ENCODE measurements at places on chromosomes 16 and 17.
A peak's percentile ranks its signal among the peaks of the same experiment; 100 is the strongest.

DNA sequence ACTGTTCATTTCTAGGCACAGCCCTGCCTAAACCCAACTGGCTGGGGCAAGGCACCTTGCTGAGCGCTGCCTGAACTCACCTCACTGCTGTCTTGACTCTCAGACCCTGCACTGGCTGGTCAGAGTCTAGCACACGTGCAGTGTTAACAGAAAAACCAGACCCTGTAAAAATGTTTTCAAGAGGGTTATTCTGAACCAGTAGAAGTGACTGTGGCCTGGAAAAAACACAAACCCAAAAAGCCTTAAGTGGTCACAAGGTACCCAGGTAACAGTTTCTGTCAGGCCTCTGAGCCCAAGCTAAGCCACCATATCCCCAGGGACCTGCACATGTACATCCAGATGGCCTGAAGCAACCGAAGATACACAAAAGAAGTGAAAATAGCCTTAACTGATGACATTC is 6.1 kb upstream of the EIF4A3 start:
- no peak for DNase-seq

DNA sequence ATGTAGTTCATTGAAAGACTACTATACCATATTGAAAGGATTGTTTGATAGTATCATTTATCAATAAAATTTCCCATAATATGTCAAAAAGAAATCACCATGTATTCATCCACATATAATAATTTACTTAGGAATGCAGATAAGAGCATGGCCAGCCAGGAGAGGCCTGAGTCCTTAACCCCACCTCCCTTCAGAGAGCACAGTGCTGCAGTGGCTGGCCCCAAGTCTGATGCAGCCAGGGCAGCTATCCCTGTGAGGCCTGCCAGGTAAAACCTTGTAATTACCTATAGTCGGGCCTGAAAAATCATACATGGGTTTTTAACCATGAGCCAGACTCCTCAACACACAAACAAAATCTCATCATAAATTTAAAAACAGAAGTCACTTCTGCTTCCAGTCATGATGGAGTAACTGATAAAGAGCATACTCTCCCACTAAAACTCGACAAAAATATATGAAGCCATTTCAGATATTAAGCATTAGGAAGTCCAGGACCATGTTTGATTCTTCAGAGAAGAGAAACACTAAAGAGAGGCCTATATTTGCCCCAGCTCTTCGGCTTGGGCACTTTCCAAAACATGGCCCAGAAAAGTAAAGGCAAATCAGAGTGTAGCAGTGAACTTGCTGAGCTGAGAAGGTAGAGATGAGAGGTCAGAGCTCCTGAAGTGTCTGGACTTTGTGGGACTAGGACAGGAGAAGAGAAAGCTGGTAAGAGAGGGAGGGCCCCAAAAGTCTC is 40.9 kb upstream of the CCNF start:
- DNase-seq, result no peak

- no peak for DNase-seq
Observed at GRCh38 chr17:9123594-9124553, 102.6 kb downstream of the NTN1 start.

- no peak for DNase-seq
Observed at GRCh38 chr16:56353054-56353921, 72.1 kb downstream of the AMFR start.

DNA sequence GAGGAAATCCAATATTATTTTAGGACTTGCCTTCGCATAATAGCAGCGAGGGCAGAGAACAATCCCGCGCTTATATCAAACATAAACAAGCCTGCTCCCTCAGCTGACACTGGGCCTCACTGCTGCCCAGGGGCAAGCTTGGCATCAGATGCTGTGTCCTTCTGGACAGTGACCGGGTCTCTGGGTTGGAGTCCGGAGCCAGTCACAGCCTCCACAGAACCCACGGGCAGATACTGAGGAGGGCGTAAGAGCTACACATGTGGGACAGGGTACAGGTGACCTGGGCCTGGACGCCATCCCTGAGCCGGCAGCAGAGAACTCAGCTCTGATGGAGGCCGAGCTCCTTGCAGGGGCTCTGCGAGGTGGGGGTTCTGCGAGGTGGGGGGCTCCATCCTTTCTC is 14.7 kb upstream of the ZNF469 start:
- no peak for DNase-seq

GRCh38 chr17:78903101-78903779 is at the start of gene CEP295NL:
Gene CEP295NL, minus strand, starts transcription at chr17:78903201. Its CDS starts 1,373 bp downstream, at chr17:78901828.
- no peak for DNase-seq

DNA sequence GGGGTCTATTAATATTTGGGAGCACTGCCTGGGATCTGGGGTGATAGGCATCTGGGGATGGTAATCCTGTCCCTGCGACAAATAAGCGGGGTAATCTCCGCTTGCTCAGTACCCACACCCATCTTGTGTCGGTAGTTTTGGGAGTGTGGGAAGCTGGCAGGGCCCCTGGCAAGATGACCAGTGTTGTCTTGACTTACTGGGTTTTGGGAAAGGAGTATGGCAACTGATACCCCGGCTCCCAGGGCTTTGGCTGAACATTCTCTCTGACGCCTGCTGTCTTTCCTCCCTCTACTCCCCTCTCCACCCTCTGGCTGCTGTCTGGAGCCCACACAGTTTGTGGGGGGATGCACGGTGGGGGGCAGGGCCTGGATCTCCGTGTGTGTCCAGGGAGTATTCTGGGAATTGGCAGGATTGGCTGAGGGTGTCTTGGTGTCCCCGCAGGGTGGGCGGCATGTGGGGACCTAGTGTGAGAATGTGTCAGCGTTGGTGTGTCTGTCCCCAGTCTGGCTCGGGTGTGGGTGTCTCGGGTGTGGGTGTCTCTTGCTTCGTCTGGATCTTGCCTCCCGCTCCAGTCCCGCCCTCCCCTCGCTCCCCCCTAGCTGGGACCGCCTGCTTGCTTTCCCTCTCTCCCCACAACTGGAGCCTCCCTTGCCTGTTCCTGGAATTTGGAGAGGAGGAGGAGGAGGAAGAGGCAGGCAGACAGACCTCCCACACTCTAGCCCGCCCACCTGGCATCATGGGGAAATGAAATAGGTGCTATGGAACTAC is 12.0 kb downstream of the RARA start:
- DNase-seq, result peak; percentile 31

GRCh38 chr16:4780235-4780634 is 7.9 kb downstream of the SEPTIN12 start:
- no peak for DNase-seq

- no peak for DNase-seq
Observed at GRCh38 chr16:11046382-11046931, 102.1 kb downstream of the CLEC16A start.

- DNase-seq, result peak; percentile 92
Observed at GRCh38 chr17:63446753-63447470, 806 bp upstream of the CYB561 start.

GRCh38 chr17:16214190-16215001 is 938 bp downstream of the NCOR1 start:
- DNase-seq, result peak; percentile 40

DNA sequence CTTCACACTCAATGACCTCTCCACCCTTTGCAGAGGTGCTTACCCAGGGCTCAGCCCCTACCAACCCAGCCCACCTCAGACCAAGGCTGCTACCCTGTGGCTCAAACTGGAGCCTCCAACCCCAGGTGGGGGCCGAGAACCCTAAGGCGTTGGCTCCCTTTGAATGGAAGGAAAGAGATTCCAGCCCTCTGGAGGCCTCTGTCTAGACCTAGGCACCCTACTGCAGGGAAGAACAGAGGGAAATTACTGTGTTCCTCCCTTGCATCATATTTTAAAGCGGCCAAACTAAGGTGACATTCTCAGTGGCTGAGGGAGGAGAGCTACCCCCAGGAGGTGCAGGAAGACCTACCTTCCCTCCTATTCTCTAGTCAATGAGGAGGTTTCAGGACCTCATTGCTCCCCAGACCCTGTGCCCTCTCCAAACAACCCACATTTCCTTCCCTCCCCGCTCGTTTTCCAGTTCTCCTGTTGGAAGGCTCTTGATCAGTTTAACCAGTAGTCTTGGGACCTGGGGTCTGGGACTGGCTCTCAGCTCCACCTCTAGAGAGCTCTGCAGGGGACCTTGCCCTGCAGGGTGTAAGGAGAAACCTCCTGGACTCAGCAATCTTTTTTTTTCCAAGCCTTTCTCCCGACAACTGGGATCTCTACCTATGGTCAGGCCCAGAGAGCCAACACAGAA is 5.5 kb upstream of the HOXB8 start:
- DNase-seq, result no peak

GRCh38 chr16:6204945-6205344 is 1107.3 kb upstream of the EEF2KMT start:
- DNase-seq, result no peak

DNA sequence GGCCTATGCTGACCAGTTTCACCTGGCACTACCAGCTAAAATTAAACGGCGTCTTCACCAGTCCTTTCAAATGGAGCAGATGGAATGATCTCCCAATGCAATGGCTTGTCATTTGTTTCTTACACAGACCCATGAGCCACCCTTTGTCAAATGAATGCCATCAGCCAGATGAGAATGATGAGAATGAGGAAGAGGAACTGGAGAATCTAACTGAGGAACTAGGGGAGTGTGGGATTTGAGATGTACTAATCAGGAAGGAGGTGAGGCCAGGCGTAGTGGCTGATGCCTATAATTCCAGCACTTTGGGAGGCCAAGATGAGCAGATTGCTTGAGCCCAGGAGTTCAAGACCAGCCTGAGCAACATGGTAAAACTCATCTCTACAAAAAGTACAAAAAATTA is 116.4 kb downstream of the HS3ST3A1 start:
- DNase-seq, result peak; percentile 48

DNA sequence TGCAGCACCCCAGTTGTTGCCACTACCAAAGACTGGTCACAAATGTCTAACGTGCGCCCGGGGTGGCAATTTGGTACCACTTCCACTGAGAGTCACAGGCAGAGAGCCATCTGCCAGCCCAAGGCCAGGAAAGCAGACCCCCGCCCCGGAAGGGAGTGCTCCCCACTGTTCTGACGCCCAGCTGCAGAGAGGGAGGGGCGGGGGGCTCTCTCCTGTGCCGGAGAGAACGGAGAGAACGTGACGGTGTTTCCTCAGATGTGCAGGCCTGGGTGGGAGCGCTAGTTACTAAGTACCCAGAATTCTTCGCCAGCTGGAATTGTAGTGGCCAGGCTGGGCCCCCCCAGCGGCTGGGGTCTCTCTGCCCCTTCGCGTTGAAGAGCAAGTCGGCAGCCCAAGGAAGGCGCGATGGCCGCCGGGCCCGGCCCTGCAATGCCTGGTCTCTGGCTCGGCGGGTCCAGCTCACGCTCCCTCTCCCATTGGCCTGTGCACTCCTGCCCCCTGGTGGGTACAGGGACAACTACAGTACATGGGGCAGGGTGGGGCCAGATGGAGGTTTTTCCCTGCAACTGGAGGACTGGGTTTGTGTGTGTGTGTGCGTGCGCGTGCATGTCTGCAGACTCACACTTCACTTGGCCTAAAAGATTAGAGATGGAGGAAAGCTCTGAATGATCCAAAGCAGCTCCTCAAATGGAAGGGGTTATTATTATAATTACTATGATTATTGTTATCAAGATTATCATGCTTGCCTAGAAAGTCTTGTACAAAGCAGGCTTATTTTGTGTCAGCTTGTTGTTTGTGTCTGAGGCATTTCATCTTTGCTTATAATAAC is 107.1 kb downstream of the AMFR start:
- peak; percentile 76 for DNase-seq

DNA sequence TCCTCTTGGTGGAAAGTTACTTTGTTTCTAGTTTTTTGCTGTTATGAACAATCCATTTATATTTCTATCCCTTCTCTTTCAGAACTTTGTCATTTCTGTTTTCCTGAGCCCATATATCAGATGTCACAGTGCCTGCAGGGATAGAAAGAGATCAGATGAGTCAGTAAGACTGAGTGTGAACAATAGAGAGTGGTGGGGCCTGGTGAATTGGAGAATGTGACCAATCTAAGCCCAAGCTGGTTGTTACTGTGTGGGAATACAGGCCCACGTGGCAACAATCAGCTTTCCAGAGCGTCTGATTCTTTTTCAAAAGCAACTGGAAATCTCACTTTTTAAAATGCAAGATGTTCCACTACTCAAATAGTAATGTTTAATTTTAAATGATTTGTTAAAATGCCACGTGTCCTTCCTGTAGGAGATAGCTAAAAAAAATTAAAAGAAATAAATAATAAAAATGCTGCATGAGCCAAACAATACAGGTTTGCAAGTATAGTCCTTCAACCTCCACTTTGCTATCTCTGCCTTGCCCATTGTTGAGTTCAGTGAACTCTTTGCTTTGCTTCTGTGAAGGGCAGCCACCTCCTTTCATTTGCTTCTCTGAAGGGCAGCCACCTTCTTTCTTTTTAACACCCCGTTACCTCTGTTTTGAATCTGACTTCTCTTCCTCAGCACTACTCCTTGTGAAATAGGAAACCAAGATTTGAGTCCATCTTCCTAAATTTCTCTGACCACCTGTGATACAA is 9.6 kb downstream of the DCTN5 start:
- no peak for DNase-seq

- DNase-seq, result no peak
Observed at GRCh38 chr17:66814570-66814969, 20.3 kb upstream of the CACNG5 start.

- no peak for DNase-seq
Observed at GRCh38 chr16:78761427-78761826, 662.0 kb downstream of the WWOX start.

DNA sequence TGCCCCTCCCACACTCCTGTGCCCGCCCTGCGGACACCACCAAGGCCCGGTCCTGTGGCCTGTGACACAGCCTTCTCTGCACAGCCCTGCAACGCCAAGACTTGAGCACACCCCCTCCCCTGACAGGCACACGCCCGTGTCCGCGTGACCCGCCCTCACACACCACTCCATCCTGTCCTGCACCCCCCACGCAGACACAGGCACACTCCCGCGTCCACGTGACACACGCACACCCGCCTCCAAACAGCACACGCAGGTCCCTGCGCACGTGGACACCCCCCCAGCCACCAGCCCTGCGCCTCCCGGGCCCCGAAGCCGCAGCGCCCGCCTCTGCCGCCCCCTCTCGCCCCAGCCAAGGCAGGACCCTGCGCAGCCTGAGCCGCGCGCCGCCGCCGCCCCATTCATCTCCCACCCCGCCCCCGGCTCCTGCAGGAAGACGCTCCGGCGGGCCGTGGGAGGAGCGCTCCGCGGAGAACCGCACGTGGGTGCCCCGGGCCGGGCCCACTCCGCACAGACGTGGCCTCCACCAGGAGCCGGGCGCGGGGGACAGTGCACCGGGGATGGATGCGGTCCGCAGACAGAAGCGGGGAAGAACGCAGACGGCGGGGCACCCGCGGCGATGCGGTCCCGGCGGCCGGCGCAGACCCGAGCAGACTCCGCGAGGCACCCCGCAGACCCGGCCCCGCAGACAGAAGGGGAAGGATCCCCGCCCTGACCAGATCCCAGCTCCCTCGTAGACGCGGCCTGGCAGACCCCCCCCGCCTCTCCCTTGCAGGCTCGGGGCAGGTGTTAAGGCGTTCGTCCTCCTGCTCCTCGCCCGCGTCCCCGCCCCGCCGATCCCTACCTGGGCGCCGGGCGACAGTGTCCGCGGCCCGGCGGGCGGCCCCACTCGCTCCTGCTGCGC is 506 bp downstream of the CAMKK1 start:
- peak; percentile 73 for DNase-seq

GRCh38 chr17:8079291-8080207 is 8.0 kb downstream of the ALOX12B start:
- DNase-seq, result peak; percentile 81

- peak; percentile 88 for DNase-seq
Observed at GRCh38 chr17:57868007-57868909, 18.4 kb upstream of the MRPS23 start.

Measured in OCI-M1 (cell line).